ENCODE measurements at places on chromosomes 16 and 17.

DNA sequence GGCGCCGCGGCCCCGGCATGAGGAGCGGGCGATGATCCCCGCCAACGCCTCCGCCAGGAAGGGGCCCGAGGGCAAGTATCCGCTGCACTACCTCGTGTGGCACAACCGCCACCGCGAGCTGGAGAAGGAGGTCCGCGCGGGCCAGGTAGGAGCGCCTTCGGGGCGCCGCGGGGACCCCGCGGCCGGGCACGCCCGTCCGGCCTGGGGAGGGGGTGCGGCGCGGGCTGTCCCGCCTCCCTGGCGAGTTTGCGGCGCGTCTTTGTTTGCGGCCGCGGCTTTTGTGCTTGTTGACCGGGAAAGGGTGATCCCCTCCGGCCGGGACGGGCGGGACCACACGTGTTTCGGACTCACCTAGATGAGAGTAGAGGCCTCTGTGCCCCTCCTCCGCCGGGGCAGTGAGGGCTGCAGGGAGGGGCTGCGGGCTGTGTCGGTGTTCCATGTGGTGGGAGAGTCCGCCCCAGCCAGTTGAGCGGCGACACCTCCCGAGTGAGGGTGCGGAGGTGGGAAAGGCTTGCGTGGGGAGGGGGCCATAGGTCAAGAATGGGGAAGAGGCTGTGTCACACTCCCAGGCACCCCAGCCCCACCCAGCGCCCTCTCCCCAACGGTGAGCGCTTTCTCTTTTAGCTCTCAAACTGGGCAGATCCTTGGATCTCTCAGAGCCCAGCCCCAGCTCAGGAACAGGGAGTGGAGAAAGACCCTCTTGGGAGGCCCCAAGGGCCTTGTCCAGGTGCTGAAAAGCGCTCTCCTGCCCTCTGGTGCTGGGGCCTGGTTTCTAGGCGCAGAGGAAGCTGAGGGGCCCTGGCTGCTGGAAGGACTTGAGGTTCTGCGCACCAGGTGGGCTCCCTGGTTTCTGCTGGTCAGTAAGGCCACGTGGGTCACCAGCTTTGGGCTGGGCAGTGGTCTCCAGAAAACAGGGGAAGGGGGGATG, 923 bp downstream of the ANKRD13B start:
- DNase-seq = no peak

- DNase-seq = no peak
These were observed 405.5 kb downstream of the CPPED1 start for GRCh38 chr16:12398029-12398682.

- DNase-seq = no peak
These were observed 58.4 kb downstream of the ELAC2 start for GRCh38 chr17:12959441-12959840.

GRCh38 chr17:10276436-10276835, 78.0 kb upstream of the GAS7 start:
- DNase-seq = no peak

DNA sequence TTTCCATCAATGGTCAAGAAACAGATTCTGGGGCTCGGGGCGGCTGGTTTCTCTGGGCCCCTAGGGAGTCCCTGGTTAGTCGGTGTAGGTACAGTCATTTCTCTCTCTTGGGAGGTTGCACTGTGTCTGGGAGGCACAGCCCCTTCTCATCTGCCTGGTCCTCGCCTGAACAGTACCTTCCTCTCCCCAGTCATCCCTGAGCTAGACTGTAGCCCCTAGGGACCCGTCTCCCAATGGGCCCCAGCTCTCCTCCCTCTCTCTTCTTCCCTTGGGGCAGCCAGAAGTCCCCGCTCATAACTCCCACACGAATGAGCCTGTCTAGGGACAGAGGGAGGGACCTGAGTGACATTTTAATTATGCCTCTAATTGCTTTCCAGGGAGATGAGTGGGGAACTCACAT, 20.2 kb upstream of the CPSF4L start:
- DNase-seq = no peak

GRCh38 chr16:67014634-67015312, 14.2 kb upstream of the CBFB start:
- DNase-seq = no peak

DNA sequence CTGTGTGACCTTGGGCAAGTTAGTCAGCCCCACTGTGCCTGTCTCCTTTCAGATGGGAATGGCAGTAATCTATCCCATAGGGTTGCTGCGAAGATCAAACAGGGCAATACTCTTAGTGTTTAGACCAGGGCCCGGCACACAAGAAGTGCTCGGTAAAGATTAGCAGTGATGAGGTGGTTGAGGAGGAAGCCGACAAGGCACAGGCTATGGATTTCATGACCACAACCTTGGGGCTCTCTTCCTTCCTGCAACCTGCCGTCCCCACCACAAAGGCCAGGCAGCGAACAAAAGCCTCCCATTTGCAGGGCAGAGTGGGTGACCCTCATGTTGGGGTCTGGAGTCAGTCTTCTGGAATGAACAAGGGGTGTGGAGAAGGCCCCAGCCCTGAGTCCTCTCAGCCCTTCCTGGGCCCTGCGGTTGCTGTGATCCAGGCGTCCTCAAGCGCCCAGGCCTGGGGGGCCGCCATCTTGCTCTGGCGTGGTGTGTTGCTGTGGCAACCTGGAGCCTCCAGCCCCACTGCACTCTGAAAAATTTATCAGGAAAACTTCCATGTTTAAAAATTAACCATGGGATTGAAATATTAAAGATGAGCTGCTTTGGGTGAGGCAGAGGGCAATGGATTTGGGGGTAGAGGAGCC, 9.8 kb downstream of the ADAM11 start:
- no peak for DNase-seq

GRCh38 chr16:30874244-30874820, 19.5 kb downstream of the BCL7C start:
- DNase-seq = no peak

GRCh38 chr17:57146273-57146672, 61.2 kb downstream of the AKAP1 start:
- no peak for DNase-seq

DNA sequence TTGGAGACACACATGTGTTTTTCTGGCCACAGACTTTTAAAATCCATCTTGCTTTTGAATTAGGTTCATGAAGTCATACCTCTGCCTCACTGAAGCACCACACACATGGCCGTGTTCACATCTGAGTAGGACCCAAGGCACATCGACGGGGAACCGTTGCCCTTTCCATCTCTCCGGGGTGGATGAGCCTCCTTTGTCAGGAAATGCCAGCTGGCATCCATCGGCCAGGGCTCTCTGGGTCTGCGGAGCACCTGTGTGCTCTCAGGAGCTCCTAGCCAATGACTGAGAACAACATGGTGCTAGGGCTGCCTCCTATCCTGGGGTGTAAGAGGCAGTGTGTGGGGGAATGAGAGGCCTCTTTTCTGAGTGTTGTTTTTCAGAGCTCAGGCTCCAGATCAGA, 24.5 kb upstream of the NKD1 start:
- no peak for DNase-seq

DNA sequence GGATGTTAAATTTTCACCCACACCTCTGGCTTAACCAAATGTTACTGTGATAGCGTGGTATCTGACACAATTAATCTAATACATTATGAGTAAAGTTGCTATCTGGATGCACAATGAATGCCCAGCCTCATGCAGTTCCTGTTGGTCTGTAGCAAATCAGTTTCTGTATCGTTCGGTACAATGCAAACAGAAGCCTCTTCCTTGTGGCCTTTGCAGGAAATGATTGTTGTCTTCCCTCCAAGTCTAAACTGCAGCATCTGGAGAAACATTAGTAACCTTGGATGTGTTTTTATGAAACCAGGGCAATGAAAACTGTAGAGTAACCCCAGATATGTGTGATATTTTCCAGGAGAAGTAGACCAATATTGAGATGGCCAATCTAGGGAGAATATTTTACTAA, 46.8 kb downstream of the CYB561 start:
- DNase-seq = no peak

GRCh38 chr17:2222901-2223616, 80.5 kb downstream of the SMG6 start:
- DNase-seq = peak; percentile 14

DNA sequence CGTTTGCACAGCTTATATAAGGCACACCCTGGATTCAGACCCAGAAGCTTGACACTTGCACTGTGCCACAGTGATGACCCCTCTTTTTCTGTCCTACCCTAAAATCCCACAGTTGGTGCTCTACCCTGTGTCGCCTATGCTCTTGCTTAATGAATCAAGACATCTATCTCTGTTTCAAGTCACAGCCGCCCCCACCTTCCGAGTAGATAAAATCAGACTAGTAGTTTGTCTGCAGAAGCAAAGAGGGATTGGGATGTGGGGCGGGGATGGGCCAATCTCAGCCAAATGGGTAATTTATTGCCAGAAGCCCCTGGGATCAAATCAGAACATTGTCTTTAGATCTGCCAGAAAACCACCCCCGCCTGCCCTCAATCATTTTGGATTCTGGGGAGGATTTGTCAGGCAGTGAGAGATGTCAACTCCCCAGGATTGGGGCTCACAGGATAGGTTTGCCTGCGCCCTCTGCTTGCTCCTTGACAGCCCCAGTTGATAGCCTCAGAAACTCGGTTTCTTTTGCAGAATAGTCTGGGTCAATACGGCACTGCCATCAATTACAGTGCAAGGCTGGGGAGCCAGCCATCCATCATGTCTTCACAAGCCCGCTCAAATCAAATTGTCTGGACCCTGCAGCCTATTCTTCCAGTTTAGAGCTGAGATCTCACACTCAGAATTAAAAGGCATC, 520.8 kb downstream of the GRIN2A start:
- no peak for DNase-seq

DNA sequence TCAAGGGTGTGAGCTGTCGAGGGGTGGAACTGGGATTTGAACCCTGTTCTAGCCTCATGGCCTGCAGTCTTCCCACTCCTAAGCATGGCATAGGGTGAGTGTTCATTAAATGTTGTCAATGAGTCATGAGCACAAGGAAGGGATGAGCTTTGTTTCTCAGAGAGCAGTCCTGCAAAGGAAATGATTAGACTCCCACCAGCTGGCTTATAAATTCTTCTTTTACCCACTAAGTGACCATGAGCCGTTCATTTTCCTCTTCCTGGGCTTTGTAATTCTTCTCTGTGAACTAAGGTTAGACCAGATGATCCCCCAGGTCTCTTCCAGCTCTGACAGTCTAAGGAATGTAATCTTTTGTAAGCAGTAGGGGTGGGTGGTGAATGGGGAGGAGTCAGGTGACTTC, 47.9 kb upstream of the HNF1B start:
- no peak for DNase-seq

- no peak for DNase-seq
These were observed 41.1 kb downstream of the KIAA0753 start for GRCh38 chr17:6599364-6599763.

DNA sequence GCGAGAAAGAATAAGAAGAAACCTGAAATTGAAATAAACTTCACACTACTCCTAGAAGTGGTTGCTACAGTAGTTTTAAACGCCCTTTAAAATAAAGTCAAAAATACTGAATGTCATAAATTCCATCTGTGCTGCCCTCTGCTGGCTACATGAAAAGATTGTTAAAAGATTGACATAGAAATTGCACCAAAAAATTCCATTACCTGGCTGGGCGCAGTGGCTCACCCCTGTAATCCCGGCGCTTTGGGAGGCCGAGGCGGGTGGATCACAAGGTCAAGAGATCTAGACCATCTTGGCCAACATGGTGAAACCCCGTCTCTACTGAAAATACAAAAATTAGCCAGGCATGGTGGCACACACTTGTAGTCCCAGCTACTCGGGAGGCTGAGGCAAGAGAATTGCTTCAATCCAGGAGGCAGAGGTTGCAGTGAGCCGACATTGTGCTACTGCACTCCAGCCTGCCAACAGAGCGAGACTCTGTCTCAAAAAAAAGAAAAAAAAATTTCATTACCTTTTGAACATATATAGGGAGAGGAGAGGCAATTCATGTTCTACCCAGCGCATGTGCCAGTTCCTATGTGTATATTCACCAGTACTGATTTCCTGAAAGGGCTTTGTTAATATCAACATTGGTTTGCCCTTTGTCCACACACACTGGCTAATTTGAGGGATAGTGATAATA, 36.5 kb downstream of the CYTH1 start:
- peak; percentile 33 for DNase-seq

GRCh38 chr16:3014971-3015370, 2.2 kb downstream of the CLDN9 start:
- DNase-seq = no peak

DNA sequence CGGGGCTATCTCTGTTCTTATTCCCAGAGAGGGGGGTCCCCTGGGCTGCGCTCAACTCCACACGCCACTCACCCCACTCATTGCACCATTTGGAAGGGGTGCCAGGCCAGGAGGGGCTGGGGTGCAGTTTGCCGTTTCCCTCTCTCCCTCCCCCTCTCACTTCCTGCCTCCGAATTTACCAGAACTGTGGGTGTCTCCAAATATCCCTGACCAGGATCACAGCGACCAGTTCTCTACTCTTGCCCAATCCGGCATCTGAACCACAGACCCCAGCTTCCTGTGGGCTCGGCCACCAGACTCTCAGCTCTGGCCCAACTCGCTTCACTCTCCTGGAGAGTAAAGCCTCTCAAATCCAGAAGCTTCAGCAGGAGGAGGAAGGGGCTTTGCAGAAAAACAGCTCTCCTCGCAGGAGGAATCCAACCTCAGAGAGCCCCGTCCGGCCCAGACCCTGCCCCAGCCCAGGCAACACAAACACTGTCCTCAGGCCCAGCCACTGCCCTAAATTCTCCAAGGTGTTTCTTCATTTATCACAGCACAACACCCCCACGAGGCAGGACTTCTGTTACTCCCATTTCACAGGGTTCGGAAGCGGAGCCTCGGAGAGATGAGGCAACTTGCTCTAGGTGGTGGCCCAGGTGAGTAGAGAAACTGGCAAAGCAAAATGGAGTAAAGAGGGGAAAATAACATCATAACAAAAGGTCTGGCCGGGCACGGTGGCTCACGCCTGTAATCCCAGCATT, 423 bp upstream of the ASGR2 start:
- peak; percentile 49 for DNase-seq

GRCh38 chr17:54353789-54354525, 531.2 kb downstream of the KIF2B start:
- DNase-seq = no peak

DNA sequence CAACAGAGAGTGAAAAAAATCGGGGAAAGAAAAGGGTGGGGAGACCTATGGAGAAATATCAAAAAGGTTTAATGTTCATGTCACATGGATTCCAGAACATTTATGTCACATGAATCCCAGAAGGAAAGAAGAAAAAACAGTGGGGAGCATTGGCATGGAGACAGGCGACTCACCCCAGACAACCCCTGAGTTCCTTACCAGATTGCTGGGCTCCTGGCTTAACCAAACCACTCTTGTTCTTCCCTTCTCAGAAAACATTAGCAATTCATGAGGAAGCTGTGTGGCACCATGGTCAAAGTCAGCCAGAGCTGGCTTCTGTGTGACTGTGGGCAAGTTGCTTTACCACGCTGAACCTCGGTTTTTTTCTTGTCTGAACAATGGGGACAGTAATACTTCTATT, 49.6 kb upstream of the CLEC19A start:
- DNase-seq = no peak

GRCh38 chr17:48563385-48563838, 14.7 kb downstream of the HOXB4 start:
- no peak for DNase-seq

DNA sequence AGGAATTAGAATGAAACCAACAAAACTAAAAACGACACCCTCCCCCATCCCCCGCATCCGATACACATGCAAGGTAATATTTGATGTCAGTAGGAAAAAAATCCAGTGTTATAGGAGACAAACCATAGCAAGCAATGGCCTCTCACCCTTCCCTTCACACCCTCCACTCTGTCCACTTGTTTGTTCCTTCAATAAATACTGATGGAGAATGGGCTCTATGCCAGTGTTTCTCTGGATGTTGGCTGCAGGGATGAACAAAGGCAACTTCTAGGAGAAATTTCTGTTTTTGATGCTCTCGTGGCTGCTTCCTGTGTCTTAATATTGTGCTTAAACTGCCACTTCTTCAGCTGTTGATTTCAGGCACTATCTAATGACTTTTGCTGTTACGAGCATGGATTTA, 98.8 kb downstream of the WWOX start:
- DNase-seq = no peak
